ENCODE measurements at places on chromosomes 16 and 17. TPM values are rescaled to one million over a fixed set of nuclear protein-coding genes. Genes with fewer than 3 reads are reported as not detected.
A peak's percentile ranks its signal among the peaks of the same experiment; 100 is the strongest.

GRCh38 chr16:66874079-66874775, 6.1 kb upstream of the PDP2 start:
- H3K36me3 ChIP-seq, result no peaks in the 10 kb centered on the region
- H3K4me3 ChIP-seq, result no peak overlapping the region
- H3K27me3 ChIP-seq, result no peaks in the 10 kb centered on the region
- DNase-seq, result no peak

DNA sequence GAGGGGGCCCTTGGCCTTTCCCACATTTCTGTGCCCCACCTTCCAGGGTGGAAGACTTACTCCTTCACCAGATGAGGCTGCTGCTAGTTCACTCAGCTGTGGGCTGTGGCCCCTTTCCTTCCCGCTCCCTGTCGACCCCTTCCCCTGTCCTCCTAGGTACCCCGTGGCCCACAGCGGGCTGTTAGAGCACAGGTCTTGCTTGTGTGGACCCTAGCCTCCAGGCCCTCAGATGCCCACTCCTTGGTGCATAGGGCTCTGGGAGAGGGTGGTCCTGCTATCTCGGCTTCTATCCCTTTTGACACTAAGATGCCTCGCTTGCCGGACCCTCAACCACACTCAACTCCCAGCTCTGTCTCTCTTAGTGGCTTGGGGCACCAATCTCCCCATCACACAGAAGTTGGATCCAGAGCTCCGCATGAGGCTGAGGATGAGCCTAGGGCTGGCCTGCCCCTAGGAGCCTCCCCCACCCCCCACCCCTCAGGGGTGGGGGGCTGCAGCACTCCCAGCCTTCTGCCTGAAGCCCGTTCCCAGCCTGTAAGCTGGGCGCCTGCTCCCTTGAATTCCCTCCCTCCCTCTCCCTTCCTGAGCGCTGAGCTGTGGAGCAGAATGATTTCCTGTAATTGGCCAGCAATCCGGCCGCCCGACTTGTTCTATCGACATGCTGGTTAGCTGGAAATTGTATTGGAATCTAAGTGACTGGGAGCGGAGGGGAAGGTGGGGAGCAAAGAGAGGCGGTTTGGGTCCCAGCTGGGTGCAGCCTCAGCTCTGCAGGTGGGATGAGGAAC, 30.9 kb downstream of the DCAKD start:
- no peaks in the 10 kb centered on the region for H3K36me3 ChIP-seq
- H3K4me3 ChIP-seq, result no peak overlapping the region
- H3K4me1 ChIP-seq, result peaks cover 14% of the 10 kb centered on the region
- DNase-seq, result no peak

Gene UNKL
- polyA plus RNA-seq, result 6.6 TPM

DNA sequence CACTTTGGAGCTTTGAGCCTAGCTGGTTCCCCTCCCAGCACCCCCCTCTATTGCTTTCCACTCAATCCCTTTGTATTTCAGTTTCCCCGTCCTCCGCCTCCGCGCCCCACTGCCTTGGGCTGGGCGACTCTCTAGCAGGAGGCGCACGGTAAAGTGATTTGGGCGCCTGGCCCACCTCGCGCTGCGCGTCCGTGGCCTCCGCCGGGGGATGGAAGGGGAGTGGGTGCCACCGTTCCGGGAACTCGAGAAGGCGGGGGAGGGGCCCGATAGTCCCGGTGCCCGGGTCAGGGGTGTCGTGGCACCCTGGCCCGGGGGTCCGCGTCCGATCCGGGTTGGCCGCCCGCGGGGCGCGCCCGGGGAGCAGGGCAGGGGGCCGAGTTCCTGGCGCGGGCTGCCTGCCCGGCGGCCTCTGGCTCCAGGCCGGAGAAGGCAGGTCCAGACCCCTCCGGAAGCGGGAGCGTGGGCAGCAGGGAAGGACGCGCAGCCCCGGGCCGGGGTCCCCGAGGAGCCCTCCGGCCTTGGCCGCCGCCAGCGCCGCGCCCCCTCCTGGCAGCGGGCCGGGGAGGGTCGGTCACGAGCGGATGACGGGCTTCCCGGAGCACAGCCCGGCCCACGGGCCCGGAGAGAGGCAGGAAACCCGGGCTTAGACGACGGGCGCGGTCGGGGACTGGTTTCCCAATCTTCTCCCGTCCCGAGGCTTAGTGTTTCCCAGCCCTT, 15.8 kb downstream of the MEOX1 start:
- DNase-seq, result peak; percentile 88
- H3K27me3 ChIP-seq, result peaks cover 15% of the 10 kb centered on the region
- no peaks in the 10 kb centered on the region for H3K36me3 ChIP-seq
- peak overlapping the region; percentile 70 for H3K27ac ChIP-seq
- peaks cover 20% of the 10 kb centered on the region for H3K4me1 ChIP-seq

GRCh38 chr16:75754141-75754540, 27.9 kb upstream of the CPHXL start:
- no peak overlapping the region for H3K27ac ChIP-seq
- H3K36me3 ChIP-seq, result no peaks in the 10 kb centered on the region
- H3K27me3 ChIP-seq, result no peaks in the 10 kb centered on the region
- no peak for DNase-seq
- no peaks in the 10 kb centered on the region for H3K4me1 ChIP-seq
- no peak overlapping the region for H3K4me3 ChIP-seq

DNA sequence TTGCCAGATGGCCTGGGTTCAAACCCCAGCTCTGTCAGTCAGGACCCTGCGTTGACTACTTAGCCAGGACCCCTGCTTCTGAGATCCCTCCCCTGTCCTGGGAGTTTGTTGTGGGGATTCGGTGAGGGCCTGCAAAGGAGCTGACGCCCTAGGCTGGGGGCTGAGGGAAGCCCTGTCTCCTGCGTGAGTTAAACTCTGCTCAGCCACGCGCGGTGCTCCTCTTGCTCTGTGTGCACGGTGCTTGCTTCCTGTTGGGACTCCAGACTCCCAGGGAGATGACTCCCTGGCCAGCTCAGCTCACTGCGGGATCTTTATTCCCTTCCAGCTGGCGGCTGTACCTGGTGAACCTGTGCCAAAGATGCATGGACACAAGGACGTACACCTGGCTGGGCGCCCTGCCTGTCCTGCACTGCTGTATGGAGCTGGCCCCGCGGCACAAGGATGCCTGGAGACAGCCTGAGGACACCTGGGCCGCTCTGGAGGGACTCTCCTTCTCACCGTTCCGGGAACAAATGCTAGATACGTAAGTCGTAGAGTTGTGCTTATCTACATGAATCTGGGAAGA, 37.4 kb downstream of the RNF213 start:
- no peak overlapping the region for H3K4me3 ChIP-seq
- H3K36me3 ChIP-seq, result peaks cover 98% of the 10 kb centered on the region
- H3K27ac ChIP-seq, result no peak overlapping the region
- no peaks in the 10 kb centered on the region for H3K4me1 ChIP-seq

- no peaks in the 10 kb centered on the region for H3K36me3 ChIP-seq
- no peak for DNase-seq
- no peak overlapping the region for H3K4me3 ChIP-seq
- no peaks in the 10 kb centered on the region for H3K4me1 ChIP-seq
Observed at GRCh38 chr17:72514891-72515290, 394.1 kb downstream of the SOX9 start.

GRCh38 chr16:9256196-9256595, 164.8 kb downstream of the HAPSTR1 start:
- no peak overlapping the region for H3K4me3 ChIP-seq
- no peaks in the 10 kb centered on the region for H3K4me1 ChIP-seq
- H3K27ac ChIP-seq, result no peak overlapping the region
- DNase-seq, result no peak
- no peaks in the 10 kb centered on the region for H3K36me3 ChIP-seq

DNA sequence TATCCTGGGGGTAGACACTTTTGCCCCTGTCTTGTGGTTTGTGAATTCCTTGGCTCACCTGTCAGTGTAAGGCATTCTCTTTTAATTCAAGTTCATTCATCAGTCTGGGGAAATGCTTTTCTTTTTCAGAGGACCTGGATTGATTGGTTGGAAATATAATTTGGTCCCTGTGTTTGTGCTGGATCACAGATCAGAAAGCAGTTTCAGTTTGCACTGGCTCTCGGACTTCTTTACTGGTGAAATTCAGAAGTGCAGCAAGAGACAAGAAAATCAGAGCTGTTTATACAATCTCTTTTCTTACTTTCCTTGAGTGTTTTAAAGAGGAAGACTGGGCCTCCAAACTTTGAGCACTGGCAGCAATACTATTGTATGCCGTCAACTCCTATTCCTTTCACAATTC, 161.8 kb upstream of the KCNJ16 start:
- no peak overlapping the region for H3K4me3 ChIP-seq
- H3K36me3 ChIP-seq, result no peaks in the 10 kb centered on the region
- no peak for DNase-seq
- no peak overlapping the region for H3K27ac ChIP-seq
- H3K4me1 ChIP-seq, result no peaks in the 10 kb centered on the region
- no peaks in the 10 kb centered on the region for H3K27me3 ChIP-seq

- peak; percentile 90 for DNase-seq
- H3K4me1 ChIP-seq, result peaks cover 33% of the 10 kb centered on the region
- peak overlapping the region; percentile 71 for H3K4me3 ChIP-seq
- peak overlapping the region; percentile 99 for H3K27ac ChIP-seq
Observed at GRCh38 chr17:45146890-45147580, 1.2 kb upstream of the HEXIM1 start.

- peaks cover 15% of the 10 kb centered on the region for H3K4me1 ChIP-seq
- no peak overlapping the region for H3K4me3 ChIP-seq
- no peak for DNase-seq
- H3K27ac ChIP-seq, result peak overlapping the region; percentile 40
Observed at GRCh38 chr17:21165922-21166594, 39.3 kb downstream of the DHRS7B start.

GRCh38 chr16:3858801-3859200, 21.7 kb downstream of the CREBBP start:
- H3K27me3 ChIP-seq, result no peaks in the 10 kb centered on the region
- no peak overlapping the region for H3K4me3 ChIP-seq
- H3K27ac ChIP-seq, result no peak overlapping the region
- DNase-seq, result no peak
- H3K36me3 ChIP-seq, result no peaks in the 10 kb centered on the region

DNA sequence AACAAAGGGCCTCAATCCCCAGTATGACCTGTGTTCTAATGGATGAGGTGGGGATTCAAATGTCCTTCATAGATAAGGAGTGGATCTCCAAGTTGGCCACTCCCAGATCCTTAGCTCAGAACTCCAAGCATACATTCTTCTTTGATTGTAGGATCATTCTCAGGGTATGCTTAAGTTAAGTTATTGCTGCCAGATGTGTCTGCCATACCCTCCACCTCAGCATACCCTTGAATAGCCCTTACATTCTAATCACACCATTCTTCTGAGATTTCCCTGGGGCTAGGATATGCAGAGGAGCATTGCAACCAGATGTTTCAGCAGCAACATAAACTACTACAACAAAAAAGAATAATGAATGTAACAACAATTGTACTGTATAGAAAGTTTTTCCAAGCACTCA, 1.6 kb upstream of the KRTAP2-4 start:
- no peak overlapping the region for H3K4me3 ChIP-seq
- no peak for DNase-seq
- no peaks in the 10 kb centered on the region for H3K27me3 ChIP-seq
- no peaks in the 10 kb centered on the region for H3K4me1 ChIP-seq
- no peaks in the 10 kb centered on the region for H3K36me3 ChIP-seq

GRCh38 chr16:11121914-11122692, 133.9 kb downstream of the SOCS1 start:
- no peaks in the 10 kb centered on the region for H3K4me1 ChIP-seq
- peaks cover 72% of the 10 kb centered on the region for H3K36me3 ChIP-seq
- no peak overlapping the region for H3K4me3 ChIP-seq
- DNase-seq, result no peak
- H3K27ac ChIP-seq, result no peak overlapping the region

- peaks cover 56% of the 10 kb centered on the region for H3K36me3 ChIP-seq
- H3K4me1 ChIP-seq, result peaks cover 54% of the 10 kb centered on the region
- H3K27ac ChIP-seq, result peak overlapping the region; percentile 97
- H3K4me3 ChIP-seq, result no peak overlapping the region
- DNase-seq, result no peak
- H3K27me3 ChIP-seq, result no peaks in the 10 kb centered on the region
Observed at GRCh38 chr17:48910370-48910769, 2.2 kb downstream of the UBE2Z start.

DNA sequence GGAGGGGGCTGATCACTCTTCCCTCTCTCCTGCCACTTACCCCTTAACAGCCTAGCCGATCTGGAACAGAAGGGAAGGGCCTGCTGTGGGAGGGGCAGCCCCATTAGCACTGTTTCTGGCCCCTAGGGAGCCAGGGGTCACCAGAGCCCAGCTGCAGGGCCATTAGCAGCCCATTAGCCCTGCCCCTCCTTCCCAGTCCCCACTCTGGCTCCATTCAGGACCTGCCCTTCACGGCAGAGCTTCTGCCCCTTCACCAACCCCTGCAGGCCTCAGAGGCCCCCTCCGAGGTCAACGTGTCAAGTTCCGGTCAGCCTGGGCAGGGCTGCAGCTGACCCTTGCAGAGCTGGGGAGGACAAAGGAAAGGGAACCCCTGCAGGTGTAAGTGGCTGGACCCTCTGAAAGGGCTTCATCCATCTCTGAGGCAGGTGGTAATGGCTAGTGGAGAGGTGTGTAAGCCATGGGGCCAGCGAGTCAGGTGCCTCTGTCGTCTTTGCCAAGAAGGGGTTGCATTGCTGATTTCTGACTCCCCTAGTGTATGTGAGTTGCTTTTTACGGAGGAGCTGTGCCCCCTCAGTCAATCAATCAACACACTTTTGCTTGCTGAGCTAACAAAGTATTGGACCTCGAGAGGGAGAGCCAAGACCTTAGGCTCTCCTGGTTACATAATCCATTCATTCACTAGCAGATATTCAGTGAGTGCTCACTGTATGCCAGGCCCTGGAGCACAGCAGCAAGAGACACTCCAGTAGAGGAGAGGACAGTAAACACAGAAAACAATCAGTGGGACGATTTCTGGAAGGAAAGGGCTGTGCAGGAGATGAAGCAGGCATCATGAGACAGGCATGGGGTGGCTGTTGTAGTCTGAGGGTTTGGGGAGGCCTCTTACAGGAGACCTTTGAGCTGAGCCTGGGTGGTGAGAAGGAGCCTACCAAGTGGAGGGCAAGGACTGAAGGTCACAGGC, 18.2 kb upstream of the KCNJ12 start:
- H3K36me3 ChIP-seq, result no peaks in the 10 kb centered on the region
- DNase-seq, result no peak
- H3K4me1 ChIP-seq, result peaks cover 4% of the 10 kb centered on the region
- H3K4me3 ChIP-seq, result no peak overlapping the region
- no peaks in the 10 kb centered on the region for H3K27me3 ChIP-seq
- no peak overlapping the region for H3K27ac ChIP-seq

DNA sequence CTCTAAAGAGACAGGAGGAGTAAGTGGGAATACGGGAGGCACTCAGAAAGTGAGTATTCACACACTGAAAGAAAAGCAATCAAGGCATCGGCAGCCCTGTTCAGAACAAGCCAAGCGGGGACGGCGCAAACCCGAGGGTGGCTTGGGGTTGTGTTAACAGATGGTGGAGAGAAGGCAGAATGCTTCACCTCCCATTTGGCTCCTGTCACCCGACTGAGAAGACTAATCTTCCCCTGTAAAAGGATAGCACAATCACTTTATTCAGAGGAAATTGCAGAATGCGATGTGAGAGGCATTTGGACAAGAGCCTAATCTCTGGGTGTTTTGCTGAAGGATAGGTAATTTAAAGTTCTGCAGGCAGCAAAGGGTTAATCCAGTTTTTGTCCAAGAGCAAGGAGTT, 119.3 kb upstream of the WSCD1 start:
- no peaks in the 10 kb centered on the region for H3K4me1 ChIP-seq
- H3K36me3 ChIP-seq, result no peaks in the 10 kb centered on the region
- H3K4me3 ChIP-seq, result no peak overlapping the region
- H3K27me3 ChIP-seq, result peaks cover 2% of the 10 kb centered on the region

Gene TMEM235
- not detected for polyA plus RNA-seq

- H3K4me3 ChIP-seq, result no peak overlapping the region
- H3K27ac ChIP-seq, result no peak overlapping the region
- no peaks in the 10 kb centered on the region for H3K4me1 ChIP-seq
- DNase-seq, result no peak
- H3K36me3 ChIP-seq, result peaks cover 11% of the 10 kb centered on the region
- H3K27me3 ChIP-seq, result no peaks in the 10 kb centered on the region
Observed at GRCh38 chr16:12398029-12398682, 405.5 kb downstream of the CPPED1 start.

All from spleen (tissue), 13 donors.